ENCODE measurements at places on chromosomes 5 and 9. TPM values are rescaled to one million over a fixed set of nuclear protein-coding genes. Genes with fewer than 3 reads are reported as not detected.

Gene LAMC3
- total RNA-seq: 3.0 TPM

- no peak for DNase-seq
Measured at GRCh38 chr5:143061161-143061945, 291.2 kb downstream of the ARHGAP26 start.

Gene CCDC180
- 8.1 TPM for total RNA-seq

Gene AOPEP
- 32.1 TPM for total RNA-seq

Gene MRPS27
- total RNA-seq: 69.4 TPM

DNA sequence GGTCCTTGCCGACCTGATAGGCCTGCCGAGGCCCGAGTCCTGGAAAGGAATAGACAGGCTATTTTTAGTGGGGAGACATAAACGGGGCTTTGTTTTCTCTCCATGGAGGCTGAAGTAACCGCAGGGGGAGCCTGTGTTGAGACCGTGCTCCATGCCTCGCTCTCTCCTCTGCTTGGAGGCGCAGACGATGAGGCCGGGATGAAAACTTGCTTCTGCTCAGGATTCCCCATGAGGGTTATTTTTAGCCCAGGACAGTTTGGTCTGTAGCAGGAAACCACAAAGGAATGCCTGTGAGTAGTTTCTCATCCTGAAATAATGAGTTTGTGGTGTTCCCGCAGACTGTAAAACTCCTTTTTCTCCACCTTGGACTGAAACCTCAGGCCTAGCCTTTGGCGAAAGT lies 81.9 kb upstream of the RARS1 start:
- DNase-seq: no peak

DNA sequence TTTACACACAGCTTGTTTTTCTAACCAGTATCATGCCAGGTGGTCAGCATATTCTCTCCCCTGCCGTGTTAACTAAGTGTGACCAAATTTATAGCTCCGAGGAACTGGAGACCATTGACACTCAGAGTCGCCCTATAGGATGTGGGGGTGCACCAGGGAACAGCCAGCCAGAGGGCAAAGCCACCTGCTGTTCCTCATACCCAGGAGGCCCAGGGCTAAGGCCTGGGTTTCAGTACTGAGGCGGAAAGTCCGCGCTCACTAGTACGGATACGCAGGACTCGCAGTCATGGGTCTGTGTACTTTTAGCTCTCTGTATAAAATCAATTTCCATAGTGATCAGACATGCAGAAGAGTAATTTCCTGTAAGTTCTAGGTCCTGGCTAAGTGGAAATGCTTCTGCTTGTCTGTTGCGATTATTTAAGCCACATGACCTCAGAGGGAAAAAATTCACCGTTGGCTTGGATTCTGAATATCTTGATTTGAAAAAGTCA lies 247.0 kb downstream of the AOPEP start:
- DNase-seq: no peak

DNA sequence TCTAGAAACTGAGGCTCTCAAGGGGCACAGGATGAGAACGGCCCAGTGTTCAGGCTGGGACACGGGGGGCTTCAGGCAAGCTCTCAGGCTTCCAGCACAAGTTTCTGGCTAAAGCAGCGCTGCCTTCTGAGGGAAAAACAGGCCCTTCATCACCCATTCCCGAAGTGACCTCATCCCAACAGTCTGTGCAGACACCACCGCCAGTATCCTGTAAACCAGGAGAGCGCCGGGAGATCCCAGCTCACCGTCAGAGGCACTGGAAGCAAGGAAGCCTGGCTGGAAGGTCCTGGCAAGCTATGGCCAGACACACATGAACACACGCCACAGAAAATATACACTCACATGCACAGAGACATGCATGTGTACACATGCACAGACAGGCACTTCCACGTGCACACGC lies 8.8 kb downstream of the SLC12A7 start:
- no peak for DNase-seq

GRCh38 chr5:32869216-32869615 lies 158.1 kb downstream of the NPR3 start:
- no peak for DNase-seq

Gene STOML2
- total RNA-seq: 48.7 TPM

DNA sequence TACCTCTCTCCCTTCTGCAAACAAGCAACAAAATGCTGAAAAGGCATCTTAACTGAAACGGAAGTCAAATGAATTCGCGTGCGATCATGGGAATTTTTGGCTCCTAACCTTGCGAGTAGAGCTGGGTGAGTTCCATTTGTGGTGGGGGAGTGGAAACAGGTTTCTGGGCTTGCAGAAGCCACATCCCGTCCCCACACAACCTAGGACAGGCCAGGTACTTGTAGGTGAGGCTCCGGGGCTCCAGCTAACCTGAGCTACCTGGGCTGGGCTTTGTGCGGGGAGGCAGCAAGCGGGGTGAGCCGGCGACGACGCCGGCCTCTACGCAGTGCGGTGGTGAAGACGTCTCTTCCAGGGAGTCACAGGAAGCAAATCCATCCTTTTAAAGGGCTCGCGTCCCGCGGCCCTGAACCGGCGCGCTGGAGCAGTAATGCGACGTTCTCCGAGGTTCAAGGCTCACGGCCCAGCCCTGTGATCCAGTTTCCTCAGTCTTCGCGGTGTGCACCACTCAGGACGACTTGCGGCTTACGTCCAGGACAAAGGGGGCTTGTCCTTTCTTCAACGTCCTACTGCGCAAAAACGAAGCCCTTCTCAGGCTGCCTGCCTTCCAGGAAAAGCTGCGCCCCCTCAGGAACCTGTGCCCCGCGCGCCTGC lies 567 bp upstream of the SPIN1 start:
- DNase-seq: peak; percentile 13

- DNase-seq: no peak
Measured at GRCh38 chr5:175728885-175729828, 71.3 kb downstream of the HRH2 start.

DNA sequence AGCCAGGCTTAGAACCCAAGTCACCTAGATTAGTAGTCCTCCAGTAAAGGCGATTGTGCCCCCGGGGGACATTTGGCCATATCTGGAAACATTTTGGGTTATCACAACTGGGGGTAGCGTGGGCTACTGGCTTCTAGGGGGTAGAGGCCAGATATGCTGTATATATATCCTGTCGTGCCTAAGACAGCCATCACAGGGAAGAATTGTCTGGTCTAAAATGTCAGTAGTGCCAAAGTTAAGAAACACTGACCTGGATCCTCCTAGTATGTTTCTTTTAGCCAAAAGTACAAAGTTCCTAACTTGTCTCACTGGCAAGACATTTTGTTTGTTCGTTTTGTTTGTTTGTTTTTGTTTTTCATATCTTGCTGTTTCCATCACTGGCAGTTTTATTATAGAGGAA lies 13.8 kb downstream of the RABEPK start:
- no peak for DNase-seq

DNA sequence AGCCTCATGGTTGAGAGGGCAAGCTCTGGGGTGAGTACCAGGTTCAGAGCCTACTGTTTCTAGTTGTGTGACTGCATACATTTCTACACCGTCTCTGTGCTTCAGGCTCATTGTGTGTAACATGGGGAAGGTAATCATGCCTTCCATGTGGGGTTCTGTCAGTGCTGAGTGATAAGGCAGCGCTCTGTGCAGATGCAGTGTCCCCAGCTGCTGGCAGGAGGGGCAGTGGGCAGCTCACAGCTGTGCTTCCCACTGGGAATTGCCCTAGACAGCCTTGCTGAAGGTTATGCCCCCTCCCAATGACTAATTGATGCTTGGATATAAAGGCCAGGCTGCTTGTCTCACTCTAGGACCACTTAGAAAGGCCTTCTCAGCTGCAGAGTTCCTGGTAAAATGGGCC lies 121.8 kb upstream of the SAP30L start:
- no peak for DNase-seq

- no peak for DNase-seq
Measured at GRCh38 chr9:109463924-109464625, 34.0 kb downstream of the PTPN3 start.

GRCh38 chr9:133089271-133089671 lies 27.5 kb downstream of the CEL start:
- no peak for DNase-seq

GRCh38 chr5:124706051-124706450 lies 40.4 kb downstream of the ZNF608 start:
- DNase-seq: no peak

Gene IFNA2
- total RNA-seq: not detected

DNA sequence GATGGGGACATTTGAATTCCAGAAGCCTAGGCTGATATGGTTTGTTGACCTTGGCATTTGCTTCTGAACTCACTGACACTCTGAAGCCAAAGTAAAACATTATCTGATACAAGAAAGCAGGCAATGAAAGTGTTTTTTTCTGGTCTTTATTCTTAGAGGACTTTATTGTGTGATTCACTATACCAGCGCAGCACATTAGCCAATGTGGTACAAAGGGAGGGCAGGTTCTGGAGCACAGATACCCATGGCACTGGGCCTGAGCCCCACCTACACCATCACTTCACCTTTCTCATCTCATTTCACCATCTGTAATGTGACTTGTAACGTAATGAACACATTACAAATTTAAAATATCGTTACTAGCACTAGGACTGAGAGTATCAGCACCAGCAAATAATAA lies 89.7 kb upstream of the ZNF366 start:
- DNase-seq: no peak

- DNase-seq: no peak
Measured at GRCh38 chr5:149427374-149427773, 48.3 kb upstream of the IL17B start.

GRCh38 chr5:39062104-39062503 lies 12.1 kb downstream of the RICTOR start:
- no peak for DNase-seq

GRCh38 chr5:6503342-6503741 lies 54.7 kb downstream of the UBE2QL1 start:
- no peak for DNase-seq

DNA sequence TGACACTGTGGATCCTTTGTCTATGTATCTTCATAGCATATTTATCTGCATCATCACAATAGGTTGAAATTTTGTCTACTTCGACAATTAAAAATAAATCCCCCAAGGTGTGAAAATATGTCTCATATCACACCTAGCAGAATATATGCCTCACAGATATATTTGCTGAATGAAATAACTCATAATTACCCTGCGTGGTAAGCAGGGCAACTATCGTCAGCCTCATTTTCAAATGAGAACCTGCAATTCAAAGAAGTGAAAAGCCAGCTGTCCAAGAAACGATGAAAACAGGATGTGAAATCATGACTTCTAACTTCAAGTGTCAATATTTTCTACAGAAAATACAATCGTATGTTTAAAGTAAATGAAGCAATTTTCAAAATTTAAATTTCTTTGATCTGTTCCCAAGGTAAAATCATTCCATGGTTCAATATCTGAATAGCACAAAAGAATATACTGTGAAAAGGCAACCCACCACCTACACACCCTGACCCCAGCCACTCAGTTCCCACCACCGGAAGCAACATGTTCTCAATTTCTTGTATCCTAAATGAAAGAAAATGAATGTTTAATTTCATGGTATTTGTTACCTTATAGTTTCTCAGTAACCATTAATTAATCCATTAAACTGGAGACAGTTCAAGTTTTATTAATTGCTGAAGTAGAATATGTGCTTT lies 57.1 kb downstream of the TBCA start:
- DNase-seq: no peak

Gene RNF180
- 102 TPM for total RNA-seq
